Stromal cell of bone marrow (primary cell): ENCODE measurements at places on chromosomes 13 and 19.

DNA sequence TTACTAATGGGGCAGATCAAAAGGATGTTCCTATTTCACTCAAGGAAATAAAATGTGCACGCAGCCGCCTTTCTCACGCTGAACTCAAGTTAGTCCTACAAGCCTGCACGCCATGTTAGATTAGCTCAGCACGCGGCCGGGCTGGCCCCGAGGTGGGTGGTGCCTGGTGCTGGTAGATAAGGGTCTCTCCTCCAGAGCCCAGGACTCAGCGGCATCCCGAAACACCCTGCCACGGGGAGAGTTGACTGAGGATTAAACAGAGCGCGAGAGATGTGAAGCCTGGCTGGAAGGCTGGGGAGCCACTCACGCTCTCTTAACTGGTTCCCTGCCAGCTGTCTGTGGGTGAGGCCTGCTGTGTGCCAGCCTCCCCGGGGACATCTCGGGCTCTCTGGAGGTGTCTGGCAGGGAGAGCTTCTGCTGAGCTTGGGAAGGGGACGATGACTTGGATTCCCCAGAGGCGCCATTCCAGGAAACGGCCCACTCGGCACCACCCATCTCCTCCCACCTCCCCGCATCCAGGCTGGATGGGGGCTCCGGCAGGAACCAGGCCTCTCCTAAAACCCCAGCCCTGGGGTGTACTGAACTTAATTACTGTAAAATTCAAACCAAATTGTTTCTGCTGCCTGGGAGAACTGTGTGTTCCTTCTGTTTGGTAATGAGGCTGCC is 122.2 kb downstream of the KDM4B start:
- DNase-seq, result peak; percentile 18

DNA sequence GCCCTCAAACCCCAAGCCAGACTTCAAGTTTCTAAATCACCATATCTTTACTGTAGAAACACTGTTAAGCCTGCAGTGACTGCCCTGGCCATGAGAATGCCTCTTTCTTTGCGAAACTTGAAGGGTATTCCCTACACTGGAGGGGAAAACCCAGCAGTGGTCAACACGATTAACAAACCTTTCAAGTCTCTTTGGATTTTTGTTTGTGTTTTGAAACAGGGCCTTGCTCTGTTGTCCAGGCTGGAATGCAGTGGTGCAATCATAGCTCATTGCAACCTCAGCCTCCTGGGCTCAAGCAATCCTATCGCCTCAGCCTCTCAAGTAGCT is 17.4 kb upstream of the POMP start:
- no peak for DNase-seq

GRCh38 chr19:30439310-30439709 is 67.1 kb downstream of the ZNF536 start:
- no peak for DNase-seq

- no peak for DNase-seq
Observed at GRCh38 chr19:20969498-20969897, 46.4 kb downstream of the ZNF85 start.

- DNase-seq, result no peak
Observed at GRCh38 chr13:40207001-40207478, 459.4 kb downstream of the FOXO1 start.

DNA sequence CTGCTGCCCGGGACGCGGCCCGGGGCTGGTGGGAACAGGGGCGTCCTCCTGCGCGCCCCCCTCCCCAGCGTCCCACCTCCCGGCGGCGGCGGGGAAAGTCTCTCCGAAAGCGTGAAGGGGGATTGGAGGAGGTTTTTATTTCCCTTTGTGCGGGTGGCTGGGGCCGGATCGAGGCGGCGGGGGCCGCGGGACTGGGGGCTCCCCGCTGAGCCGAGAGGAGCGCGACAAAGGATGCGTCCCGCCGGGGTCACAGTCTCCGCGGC is 132 bp downstream of the SHD start:
- no peak for DNase-seq

- no peak for DNase-seq
Observed at GRCh38 chr19:50173127-50173526, 10.0 kb upstream of the IZUMO2 start.

DNA sequence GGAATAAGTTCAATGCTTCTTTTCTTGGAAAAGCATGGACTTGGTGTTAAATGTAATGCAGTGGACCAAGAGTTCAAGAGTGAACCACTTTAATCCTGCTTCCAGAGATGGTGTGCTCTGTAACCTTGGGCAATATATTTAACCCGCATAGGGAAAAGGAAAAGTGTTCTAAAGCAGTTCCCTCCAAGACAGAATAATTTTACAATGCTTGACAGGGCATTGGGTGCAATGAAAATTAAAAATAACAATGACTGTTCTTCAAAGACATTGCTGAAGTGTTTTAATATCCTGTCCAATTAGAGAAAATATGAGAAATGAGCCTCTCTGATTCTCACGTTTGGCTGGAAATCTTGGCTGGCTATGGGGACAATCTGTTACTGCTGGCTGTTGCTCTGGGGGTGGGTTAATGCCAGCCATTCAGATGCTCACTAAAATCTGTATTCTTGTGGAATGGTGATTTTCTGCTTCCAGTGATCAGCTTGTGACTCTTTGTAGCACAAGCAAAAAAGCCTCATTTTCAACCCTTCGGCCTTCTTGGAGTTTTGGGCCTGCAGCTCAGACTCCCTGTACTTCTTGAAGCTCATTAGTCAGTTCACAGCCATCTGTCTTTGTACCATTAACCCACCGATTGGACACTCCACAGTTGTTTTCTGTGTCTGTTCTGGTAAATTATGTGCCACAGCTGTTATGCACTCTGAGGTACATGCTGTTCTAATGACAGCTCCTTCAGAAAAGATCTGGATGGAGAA is 310.6 kb downstream of the LMO7 start:
- no peak for DNase-seq

- DNase-seq, result peak; percentile 39
Observed at GRCh38 chr13:36717966-36718545, 44.2 kb downstream of the SERTM1 start.

DNA sequence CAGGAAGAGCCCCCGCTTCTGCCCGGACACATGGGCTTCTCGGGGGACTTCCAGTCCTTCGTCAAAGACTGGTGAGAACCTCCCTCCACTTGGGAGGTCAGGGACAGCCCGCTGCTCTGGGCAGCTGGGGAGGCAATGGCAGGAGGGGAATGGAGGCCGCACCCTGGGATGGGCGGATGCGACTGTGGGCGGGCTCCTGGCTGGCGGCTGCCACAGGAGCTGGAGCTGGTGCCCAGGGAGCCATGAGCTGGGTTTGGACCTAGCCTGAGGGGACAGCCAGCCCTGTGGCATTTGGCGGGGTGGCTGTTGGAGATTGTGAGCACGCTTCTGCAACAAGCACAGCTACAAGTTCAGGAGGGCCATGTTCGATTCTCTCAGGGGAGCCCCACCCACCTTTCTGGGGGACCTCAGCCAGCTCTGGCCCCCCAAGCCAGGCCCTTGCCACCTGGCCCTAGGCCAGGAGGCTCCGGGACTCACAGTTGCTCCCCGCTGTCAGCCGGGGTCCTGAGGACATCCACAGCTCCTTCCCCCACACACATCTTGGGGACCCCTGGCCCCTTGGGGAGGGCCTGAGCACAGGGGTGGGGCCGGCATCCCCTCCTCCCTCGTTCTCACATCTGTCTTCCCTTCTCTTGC is 3.0 kb upstream of the TGFBR3L start:
- no peak for DNase-seq

DNA sequence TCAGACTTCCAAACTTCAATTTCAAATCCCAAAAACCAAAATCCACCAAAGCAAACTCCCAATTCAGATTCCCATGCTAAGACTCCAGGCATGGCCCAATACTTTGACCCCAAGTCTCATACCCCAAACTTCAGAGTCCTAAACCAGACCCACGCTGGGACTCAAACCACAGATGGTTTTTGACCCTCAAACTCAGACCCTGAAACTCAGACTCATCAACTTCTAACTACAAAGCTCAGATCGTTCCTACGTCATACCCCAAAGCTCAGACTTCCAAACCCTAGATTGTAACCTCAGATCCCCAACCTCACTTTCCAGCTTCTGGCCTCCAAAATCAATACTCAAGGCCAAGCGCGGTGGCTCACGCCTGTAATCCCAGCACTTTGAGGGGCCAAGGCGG is 11.9 kb downstream of the RYR1 start:
- DNase-seq, result no peak

- DNase-seq, result no peak
Observed at GRCh38 chr19:14889994-14890642, 4.2 kb upstream of the OR7A17 start.

DNA sequence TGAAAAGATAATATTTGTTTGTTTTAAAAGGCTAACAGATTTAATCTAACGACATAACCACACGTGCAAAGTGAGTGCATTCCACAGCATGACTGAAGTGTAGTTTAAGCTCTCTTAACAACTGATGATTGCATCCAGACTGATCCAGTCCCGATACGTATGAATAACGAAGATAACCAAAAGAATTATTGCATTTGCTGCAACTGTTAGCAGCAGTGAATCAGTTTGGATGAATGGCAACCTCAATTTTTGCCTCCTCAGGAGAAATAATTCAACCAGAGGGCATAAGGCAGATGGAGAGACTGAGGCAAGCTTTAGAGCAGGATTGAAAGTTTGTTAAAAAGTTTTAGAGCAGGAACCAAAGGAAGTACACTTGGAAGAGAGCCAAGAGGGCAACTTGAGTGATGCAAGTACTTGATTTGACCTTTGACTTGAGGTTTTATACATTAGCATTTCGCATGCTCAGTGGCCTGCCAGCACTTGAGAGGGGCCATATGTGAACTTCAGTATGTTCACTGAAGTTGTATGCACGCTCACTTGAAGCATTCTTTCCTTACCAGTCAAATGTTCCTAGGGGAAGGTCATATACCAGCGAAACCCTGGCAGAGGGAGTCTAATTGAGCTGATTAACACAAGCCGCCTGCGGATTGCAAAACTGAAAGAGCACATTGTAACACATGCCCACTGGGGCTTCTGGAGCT is 835.0 kb upstream of the PCDH20 start:
- DNase-seq, result no peak

GRCh38 chr13:95660981-95661581 is 15.9 kb upstream of the DNAJC3 start:
- DNase-seq, result peak; percentile 43

- DNase-seq, result no peak
Observed at GRCh38 chr19:33214596-33214995, 11.1 kb downstream of the SLC7A10 start.

DNA sequence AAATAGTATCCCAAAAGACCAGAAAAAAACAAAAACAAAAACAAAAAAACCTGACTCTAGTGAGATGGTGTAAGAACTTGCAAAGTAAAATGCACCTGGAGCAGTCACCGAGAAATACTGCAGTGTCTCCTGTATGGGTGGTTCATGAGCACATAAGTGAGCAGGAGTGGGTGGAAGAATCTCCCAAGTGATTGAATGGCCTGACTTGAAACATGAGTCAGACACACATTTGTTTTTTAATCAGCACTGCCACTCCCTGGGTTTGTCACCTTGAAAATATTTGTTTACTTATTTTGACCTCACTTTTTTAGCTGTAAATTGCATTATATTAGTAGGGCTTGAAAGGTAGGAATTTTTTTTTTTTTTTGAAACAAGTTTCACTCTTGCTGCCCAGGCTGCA is 2.0 kb downstream of the ZNF431 start:
- DNase-seq, result no peak

GRCh38 chr19:7999376-7999775 is 6.1 kb downstream of the ELAVL1 start:
- no peak for DNase-seq

DNA sequence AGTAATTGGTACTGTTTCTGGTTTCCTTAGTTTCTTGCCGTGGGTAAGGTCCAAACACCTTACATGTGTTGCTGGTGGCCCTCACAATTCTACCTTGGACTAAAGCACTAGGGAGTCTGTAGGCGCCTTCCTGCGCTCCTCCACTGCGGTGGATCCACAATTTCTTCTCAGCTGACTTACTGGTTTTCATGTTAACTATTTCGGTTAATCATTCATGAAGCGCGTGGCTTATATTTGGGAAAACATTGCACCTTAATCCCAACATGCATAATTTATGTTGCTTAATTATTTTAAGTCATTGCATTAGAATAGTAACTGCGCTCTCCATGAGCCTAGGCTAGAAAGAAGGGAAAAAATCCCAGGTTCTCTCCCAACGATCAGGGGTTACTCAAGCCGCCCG is 37.7 kb downstream of the ARHGEF7 start:
- DNase-seq, result no peak

GRCh38 chr13:47399599-47399998 is 502.7 kb upstream of the HTR2A start:
- DNase-seq, result no peak

GRCh38 chr13:73598020-73598712 is 536.0 kb downstream of the KLF12 start:
- DNase-seq, result no peak

- no peak for DNase-seq
Observed at GRCh38 chr19:39032063-39032918, at the start of gene FBXO27. Gene FBXO27, minus strand, starts transcription at chr19:39032549. Its CDS starts 322 bp downstream, at chr19:39032227.

- DNase-seq, result no peak
Observed at GRCh38 chr13:37923236-37923635, 53.7 kb upstream of the TRPC4 start.

DNA sequence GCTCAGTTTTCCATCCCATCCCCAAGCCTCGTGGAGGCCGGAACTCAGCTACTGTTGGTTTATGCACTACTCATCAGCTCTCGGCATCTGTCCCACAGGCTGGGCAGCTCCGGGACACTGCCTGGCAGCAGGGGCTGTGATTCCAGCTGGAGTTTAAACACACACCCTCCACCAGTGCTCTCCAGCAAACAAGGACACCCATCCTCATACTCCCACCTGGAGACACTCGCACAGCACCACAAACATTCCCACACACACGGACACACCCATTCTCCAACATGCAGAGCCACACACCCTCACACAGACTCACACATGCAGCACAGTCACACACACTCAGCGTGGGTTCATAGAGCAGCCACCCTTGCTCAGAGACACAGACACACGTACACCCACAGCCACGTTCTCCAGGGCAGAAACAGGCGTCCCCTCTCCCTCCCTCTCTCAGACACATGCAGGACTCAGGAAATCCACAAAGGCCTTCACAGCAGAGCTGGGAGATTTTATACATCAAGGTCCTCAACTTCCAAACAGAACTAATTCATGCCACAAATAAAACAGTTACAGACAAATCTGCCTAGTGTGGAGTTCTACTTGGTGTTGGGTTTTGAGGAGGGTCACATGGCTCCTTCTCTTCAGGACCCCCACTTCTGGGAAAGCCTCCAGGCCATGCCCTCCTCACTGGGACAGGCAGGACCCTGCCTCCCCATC is 785.4 kb downstream of the UQCRFS1 start:
- no peak for DNase-seq

GRCh38 chr19:42555317-42555716 is 27.0 kb upstream of the CEACAM1 start:
- no peak for DNase-seq

GRCh38 chr13:66212511-66212910 is 1017.6 kb downstream of the PCDH9 start:
- no peak for DNase-seq
